Tracheal epithelial cell (primary cell): ENCODE measurements at places on chromosomes 7 and 10. TPM values are rescaled to one million over a fixed set of nuclear protein-coding genes. Genes with fewer than 3 reads are reported as not detected.

OR2A12 gene
- total RNA-seq, result under 0.01 TPM in 1 of 2 replicates, not detected in the other

IRF5 gene
- total RNA-seq, result 8.9 and 13.9 TPM in 2 replicates

CFAP69 gene
- total RNA-seq, result 1.1 and 1.9 TPM in 2 replicates

EBLN1 gene
- not detected in 2 replicates for total RNA-seq

ENO4 gene
- total RNA-seq, result not detected in 2 replicates

FAM200A gene
- 5.8 and 8.7 TPM in 2 replicates for total RNA-seq

C10orf62 gene
- total RNA-seq, result not detected in 2 replicates

LIPJ gene
- not detected in 2 replicates for total RNA-seq

C10orf71 gene
- not detected in 2 replicates for total RNA-seq

PNLIPRP1 gene
- total RNA-seq, result not detected in 2 replicates
